ENCODE measurements at places on chromosomes 4 and X.
A peak's percentile ranks its signal among the peaks of the same experiment; 100 is the strongest.

- DNase-seq, result no peak
Measured at GRCh38 chr4:115054836-115055235, 58.6 kb downstream of the NDST4 start.

DNA sequence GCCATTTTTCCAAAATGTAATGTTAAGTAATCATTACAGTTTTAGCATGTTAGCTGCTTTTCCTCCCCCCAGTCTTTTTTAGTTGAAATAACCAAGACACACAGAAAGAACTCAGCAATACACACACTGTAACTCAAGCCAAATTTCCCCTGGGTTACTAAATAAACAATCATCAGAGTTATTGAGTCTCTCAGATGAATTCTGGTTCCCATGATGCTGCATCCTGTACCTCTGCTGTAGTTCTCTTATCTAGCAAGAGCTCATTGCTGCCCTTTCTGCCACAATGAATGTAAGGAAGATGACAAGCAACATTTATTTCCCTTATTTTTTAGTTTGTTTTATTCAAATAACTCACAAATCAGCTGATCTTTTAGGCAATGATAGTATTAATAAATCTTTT, 185.1 kb downstream of the ARHGAP6 start:
- DNase-seq, result peak; percentile 15

GRCh38 chr4:10530137-10530786, 73.0 kb upstream of the ZNF518B start:
- DNase-seq, result no peak

- no peak for DNase-seq
Measured at GRCh38 chrX:69192603-69193002, 27.4 kb upstream of the PJA1 start.

DNA sequence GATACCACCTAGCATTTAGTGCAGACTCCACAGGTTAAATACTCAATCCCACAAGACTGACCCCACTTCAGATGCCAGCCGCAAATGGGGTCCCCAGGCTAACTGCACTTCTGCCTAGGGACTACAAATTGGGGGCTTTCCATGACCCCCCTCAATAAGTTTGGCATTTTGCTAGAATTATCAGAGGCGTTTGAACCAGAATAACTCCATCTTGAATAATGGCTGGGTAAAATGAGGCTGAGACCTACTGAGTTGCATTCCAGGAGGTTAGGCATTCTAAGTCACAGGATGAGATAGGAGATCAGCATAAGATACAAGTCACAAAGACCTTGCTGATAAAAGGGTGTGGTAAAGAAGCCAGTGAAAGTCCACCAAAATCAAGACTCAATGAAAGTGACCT, 15.1 kb downstream of the RELL1 start:
- DNase-seq, result no peak

DNA sequence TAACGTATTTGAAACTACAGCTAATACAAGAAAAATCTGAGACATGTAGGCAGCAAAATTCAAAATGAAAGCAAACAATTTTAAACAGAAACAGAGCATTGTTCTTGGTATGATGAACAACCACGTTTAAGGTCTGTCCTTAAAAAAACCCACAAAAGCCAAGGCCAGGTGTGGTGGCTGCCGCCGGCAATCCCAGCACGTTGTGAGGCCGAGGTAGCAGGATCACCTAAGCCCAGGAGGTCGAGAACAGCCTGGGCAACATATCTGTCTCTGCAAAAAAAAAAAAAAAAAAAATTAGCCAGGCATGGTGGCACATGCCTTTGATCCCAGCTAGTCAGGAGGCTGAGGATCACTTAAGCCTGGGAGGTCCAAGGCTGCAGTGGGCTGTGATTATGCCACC, 13.7 kb downstream of the RWDD4 start:
- no peak for DNase-seq

DNA sequence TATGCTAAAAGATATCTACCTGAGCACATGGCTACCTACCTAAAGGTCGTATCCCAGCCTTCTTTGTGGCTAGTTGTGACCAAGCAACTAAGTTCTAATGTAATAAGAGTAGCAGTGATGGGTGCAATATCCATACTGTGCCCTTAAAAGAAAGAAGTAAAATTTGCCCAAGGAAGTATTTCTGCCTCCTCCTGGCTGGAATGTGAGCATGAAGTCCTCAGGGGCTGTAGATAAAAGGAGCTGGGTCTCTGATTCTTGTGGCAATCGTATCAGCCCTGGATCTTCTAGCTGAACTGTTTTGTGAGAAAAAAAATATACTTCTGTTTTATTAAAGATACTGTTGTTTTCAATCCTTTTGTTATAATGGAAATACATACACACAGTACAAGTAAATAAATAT, 217.4 kb downstream of the GPAT3 start:
- no peak for DNase-seq

GRCh38 chrX:19886883-19887531, 393 bp downstream of the SH3KBP1 start:
- no peak for DNase-seq

- no peak for DNase-seq
Measured at GRCh38 chr4:4480685-4481398, 61.0 kb downstream of the STX18 start.

- DNase-seq, result no peak
Measured at GRCh38 chrX:107654566-107654871, 26.2 kb downstream of the PRPS1 start.

DNA sequence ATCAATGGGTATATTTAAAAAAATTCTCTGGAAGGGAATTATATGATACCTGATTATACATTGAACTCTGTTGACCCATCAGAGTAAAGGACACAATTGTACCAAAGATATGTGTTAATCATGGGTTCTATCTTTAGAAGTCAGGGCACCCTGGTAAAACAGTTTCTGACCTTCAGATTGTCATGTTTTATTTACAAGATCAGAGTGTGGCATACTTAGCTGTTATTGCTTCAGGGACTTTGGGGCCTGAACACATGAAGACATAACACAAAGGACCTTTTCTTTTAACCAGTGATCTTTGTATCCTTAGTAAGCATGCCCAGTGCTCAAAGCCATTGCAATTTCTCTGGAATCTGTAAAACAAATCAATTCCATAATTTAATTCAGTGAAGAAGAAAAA, 204.8 kb upstream of the RPS6KA3 start:
- DNase-seq, result no peak

- no peak for DNase-seq
Measured at GRCh38 chr4:38723726-38724474, 58.9 kb downstream of the TLR10 start.

DNA sequence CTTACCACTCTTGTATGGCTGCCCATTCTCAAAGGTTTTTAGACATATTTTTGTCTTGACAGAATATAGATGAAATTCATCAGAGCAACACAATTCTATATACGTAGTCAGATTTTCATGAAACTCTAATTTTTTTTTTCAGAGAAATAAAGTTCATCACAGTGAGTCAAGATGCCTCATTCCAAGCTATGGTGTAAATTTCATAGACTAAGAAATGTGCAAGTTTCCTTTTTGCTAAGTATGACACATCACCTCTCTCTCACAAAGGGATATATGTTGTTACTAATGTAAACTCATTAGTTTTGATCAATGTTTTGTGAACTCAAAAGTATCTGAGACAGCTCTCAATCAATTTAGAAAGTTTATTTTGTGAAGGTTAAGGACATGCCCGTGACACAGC, 60.4 kb upstream of the ATXN3L start:
- no peak for DNase-seq

DNA sequence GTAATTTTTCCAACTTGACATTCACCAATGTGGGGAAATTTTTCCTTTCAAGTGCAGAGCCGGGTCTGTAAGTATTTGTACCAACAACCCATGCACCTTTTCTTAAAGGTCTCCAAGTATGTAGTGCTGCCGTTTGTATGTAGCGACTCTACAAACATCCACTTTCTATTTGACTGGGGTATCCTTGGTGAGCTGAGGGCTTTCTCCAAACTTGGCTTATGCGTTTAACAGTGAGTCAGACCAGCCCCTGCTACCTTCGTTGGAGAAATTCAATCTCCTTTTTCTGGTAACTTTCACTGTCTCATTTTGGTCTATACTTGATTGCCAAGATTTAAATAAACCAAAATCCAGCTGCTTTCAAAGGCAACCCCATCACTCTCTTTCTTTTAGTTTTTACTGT, 34.9 kb downstream of the MGST2 start:
- DNase-seq, result no peak

DNA sequence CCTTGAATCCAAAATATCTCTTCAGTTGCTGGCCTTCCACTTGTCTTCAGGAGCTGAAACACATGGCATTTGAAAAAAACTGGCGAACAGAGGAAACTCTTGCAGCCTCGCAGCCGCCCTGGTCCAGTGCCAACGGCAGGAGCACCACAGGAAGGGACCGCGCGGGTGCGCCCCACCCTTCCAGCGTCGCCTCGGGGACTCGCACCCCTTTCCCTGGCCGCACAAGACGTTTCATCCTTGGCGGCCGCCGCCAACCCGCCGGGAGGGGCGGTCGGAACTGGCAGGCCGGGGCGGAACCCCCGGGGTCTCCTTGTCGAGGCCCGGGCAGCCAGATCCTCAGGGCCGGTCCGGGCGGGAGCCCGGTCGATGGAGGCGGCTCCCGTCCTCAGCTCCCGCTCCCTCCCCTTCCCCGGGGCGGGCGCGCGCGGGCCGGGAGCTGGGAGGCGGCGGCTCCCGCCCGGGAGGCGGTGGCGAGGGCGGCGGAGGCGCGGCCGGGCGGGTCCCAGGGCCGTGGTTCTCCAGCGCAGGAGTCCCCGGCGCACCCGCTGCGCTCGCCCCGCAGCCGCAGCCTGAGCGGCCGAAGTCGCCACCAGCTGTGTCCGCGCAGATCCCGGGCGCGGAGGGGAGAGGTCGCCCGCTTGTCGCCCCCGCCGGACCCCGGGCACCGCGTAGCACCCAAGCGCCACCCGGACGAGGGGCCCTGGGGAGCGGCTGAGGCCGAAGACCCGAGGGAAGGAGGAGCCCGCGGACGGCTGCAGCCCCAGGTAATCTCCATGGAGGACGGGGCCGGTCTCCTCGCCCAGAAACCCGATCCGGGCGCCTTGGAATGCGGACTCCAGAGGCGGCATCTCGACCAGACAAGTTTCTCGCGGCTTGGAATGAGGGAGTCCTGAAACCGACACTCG, 886 bp upstream of the NDST3 start:
- peak; percentile 49 for DNase-seq

- peak; percentile 73 for DNase-seq
Measured at GRCh38 chr4:8315435-8316250, 46.1 kb downstream of the HTRA3 start.

GRCh38 chr4:121324331-121324730, 56.5 kb downstream of the QRFPR start:
- DNase-seq, result no peak

DNA sequence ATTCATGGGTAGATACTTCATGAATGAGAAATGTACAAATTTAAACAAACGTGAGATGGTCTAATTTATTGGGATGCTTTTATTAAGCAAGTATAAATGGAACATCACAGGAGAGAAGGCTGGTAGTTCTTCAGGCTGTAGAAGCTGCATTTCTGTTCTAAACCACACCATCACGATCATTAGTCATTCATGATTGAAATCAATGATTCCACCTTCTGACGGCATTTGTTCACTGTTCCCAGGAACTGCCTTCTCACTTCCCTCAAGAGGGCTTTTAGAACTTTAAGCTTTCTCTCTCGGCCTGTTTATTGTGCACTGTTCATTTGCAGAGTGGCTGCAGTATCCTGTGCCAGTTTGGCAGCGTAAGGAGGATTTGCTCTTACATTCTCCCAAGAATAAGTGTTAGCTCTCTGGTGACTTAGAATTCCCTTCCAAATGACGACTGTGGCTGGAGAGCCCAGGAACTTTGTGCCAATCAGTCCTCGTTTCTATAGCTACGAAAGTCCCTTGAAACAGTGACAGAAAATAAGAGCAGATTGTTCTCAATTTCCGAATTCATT, 54.7 kb downstream of the MFAP3L start:
- DNase-seq, result no peak

DNA sequence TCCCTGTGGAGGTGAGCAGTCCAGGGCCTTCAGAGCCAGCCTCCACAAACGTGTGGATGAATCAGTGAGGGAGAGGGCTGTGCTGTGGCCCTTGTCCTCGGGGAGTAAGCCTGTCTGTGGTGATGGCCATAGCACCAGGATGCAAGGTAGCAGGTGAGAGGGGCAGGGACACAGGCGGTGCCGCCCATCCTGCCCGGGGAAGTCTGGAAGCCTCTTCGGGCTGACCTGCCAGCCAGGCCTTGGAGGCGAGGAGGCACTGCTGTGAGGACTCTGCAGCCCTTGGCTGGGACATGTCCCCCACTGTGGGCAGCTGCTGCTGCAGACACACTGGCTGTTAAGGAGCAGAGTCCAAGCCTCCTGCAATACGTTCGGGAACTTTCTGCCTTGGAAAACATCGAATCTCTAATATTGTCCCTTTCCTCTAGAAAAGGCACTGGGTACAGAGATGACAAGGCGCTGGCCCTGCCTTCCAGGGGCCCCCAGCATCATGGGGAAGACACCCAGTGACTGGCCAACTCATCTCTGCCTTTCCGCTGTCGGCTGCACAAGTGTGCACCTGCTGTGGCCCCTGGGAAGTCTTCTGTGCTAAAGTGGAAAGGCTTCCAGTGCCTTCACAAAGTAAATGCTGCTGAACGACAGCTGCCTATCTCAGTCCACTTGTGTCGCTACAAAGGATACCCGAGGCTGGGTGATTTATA, 101.4 kb downstream of the ADRA2C start:
- DNase-seq, result peak; percentile 79

DNA sequence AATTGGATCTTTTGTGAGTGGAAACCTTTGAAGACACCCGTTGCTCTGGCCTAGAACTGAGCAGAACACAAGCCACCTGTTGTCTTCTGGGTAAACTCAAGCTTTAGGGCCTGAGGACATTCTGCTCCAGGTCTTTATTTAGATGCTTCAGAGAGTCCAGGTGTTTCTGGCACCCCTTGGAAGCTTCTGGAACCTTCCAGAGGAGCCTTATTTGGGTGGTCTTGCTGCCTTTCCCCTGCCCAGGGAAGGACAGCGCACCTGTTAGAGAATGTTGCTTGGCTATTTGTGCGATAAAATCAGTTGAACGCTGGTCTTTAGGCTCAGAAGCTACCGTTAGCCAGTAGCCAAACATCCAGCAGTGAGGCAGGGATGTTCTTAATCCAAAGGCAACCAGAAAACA, 3.0 kb downstream of the ZNF275 start:
- DNase-seq, result no peak

DNA sequence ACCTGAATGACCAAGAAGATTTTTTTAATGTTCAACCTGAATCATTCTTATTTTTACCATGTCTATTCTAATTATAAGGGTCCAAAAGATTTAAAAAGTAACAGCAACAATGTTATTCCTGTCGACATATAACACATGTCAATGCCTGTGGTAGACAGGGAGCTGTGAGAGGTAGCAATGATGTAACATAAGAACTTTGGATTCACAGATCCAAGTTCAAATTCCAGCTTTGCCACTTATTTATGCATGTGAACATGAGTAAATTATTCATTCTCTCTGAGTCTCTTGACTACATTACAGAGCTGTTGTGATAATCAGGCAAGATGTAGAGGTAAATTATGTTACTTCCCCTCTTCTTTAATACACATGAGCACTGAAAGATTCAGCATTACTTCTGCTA, 54.5 kb downstream of the KLHL8 start:
- no peak for DNase-seq

- DNase-seq, result no peak
Measured at GRCh38 chr4:28006021-28006420, 1145.4 kb downstream of the STIM2 start.

All from NCI-H345 (cell line).